ENCODE measurements at places on chromosomes 12 and 14.

GRCh38 chr12:119803381-119803791 lies 73.7 kb downstream of the CIT start:
- DNase-seq = peak; percentile 51

DNA sequence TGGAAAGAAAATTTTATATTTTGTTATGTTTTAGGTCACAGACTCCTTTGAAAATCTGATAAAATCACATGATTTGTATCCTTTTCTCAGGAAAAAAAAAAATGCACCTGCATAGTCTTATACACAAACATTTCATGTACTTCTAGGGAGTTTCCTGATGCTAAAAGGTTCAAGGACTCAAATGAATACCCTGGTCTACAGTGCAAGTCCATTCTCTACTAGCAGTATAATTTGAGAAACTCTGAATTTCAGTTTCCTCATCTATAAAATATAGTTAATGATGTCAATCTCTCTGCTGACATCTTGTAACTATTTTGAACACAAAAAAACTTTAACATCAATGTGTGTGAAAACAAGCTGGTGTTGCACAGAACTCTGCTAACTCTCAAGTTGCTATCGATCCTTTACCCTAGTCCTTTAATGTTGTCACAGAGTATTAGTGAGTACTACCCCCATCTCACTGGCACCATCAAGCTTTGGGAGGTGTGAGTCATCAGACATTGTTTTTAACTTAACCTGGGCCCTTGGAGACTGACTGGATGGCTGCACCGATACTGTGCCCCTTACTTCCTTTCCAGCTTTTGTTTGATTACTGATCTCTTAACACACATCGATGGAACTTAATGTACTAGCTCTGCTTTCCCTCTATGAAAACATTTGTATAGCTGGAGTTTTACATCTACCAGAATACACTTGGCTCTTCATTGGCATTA lies 251.9 kb upstream of the SOX5 start:
- DNase-seq = no peak

GRCh38 chr14:60064491-60065072 lies 27.1 kb upstream of the PCNX4 start:
- DNase-seq = peak; percentile 17

DNA sequence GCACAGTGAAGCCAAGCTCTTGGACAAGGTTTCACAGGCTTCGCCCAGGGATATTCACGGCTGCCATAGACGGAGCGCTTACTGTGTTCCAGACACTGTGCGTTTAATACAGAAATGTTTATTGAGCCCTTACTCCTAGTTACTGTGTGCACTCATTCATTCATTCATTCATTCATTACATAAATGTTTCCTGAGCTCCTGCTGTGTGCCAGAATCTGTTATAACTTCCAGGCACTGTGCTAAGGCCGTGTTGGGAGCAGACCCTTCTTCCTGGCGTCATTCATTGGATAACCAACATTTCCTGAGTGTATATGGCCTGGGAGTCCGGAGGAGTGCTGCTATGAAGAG lies 760 bp upstream of the MED13L start:
- DNase-seq = peak; percentile 17

- no peak for DNase-seq
Observed at GRCh38 chr14:69997849-69998248, 118.6 kb downstream of the SMOC1 start.

- no peak for DNase-seq
Observed at GRCh38 chr12:88179436-88180014, 37.4 kb downstream of the TMTC3 start.

DNA sequence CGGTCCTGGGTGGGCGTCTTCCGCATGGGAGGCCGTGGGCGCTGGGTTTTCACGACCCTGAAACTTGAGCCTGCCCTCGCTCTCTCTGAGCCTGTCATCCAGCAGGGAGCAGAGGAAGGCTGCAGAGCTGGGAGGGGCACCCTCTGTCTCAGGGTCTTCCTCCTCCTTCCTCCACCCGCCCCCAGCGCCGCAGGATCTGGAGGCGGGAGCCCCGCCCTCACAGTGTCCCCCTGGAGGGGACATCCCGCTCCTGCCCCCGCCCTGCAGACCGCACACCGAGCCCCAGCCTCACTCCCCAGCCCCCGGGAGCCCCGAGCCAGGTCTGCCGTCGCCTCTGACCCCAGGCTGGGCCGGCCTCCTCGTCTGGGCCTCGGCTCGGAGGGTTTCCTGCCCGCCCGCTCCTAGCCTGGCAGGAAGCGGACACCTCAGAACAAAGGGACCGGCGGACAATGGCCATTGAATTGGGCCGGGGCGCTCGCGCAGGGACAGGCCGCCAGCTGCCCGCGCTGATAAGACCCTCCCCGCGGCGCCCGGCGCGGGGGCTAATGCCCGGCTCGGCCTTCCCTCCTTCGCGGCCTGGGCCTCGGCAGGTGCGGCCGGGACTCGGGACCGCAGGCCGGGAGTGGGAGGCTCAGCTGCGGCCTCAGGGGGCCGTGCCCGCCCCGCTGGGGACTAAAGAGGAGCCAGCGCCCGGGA lies 15.3 kb upstream of the NUDT14 start:
- no peak for DNase-seq

- no peak for DNase-seq
Observed at GRCh38 chr14:24277606-24278321, 6.4 kb upstream of the RABGGTA start.

DNA sequence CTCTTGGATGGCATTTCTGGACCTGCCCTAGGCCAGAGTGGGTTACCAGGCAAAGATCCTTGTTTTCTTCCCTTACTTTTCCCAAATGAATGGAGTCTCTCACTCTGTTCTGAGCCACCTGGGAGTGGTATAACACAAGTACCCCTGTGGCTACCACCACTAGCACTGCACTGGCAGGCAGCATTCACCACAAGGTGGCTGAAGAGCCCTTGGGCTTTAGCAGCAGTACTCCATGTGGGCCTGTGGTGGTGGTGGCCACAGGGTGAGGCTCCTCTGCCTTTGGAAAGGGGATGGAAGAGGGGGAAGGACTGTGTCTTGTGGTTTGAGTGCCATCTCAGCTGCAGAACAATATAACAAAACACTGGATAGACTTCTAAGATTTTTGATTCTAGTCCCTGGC lies 38.1 kb upstream of the LMNTD1 start:
- DNase-seq = no peak

DNA sequence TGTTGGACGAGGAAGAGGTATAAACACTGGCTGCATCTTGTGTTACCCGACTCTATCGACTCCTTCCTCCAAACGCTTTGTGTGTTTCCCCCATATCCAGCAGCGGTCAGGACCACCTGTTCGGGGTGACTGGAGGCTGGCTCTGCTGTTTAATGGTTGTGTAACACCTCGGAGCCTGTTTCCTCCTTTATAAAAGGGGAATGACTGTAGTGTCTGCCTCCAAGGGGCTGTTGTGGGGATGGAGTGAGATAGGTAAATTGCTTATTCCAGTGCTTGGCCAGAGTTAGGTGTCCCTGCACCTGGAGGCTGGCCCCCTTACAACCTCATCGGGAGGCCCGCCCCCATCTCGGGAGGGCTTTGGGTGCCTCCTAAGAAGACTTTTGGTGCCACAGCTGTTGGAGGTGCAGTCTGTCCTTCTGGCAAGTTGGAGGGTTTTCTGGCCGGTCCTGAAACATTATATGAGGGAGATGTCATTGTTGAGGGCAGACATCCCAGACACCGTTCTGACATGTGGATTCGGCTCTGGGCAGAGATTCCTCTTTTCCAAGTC lies 1.1 kb downstream of the MLXIP start:
- DNase-seq = no peak

DNA sequence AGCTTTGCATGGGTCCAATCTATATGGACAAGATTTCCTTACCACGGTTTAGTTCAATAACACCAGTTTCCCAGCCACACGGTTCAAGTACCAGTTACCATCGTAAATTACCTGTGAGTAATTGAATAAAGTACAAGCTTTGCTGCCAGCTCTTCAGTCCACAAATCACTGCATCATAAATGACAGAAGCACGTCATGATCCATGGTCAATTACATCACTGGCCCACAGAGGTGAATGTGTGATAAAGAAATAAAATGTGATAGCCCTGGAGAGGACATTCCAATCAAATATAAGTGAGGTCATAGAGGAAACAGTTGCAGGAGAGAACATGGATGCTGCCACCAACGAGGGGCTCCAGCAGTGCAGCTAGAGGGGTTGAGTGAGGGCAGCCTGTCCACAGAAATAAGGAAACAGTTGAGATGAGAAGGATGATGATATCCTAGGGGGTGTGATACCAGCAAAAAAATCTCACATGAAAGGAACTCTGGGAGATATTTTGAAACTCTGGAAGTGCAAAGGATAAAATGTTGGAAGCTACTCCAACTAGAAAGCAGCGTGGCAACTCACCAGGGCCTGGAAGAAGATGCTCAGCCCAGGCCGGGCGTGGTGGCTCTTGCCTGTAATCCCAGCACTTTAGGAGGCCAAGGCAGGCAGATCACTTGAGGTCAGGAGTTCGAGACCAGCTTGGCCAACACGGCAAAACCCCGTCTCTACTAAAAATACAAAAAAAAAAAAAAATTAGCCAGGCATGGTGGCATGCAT lies 5.8 kb upstream of the DYNC1H1 start:
- no peak for DNase-seq

DNA sequence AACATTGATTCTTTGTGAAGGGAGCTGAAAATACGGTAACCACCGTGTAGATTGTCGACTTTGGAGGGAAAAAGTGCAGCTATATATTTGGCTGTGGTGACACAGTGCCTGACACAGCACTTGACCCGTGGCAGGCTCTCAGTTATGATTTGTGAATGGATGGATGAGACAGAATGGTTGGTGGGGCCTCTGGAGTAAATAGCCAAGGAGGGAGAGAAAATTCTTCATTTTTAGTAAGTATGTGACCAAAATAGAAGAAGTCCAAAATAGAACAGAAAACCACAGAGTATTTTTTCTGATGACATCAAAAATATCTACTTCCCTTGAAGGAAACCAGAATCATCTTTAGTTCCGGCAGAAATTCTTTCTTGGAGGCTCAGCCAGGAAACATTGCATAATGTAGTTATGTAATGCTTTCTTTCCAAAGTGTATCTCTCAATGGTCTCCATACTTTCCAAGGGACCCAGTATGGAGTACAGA lies 82.0 kb upstream of the WSCD2 start:
- DNase-seq = peak; percentile 91

GRCh38 chr12:25063873-25064628 lies 115.2 kb upstream of the BCAT1 start:
- DNase-seq = no peak

GRCh38 chr12:34402899-34403705 lies 380.8 kb downstream of the ALG10 start:
- no peak for DNase-seq

- DNase-seq = no peak
Observed at GRCh38 chr12:120264086-120264903, 1.2 kb downstream of the PXN start.

DNA sequence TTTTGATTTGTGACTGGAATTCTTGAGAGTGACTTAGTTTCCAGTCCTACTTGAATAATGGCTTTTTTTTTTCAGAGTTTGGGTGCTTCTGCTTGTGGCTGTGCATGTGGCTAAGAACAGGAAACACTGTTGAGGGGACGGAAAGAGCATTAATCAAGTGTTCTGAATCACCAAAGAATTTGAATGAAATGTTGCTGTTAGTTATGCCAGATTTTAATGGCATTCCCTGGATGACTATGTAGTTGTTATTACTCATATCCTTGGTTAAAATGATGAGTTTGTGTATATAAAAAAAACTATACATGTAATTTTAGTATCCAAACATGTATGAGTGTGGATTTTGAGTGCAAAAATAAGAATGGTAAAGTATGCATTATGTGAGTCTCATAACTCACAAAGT lies 347.9 kb downstream of the BCAT1 start:
- DNase-seq = no peak

- no peak for DNase-seq
Observed at GRCh38 chr14:53285821-53286220, 132.7 kb upstream of the DDHD1 start.

- DNase-seq = no peak
Observed at GRCh38 chr12:8612629-8613028, at the start of gene AICDA. Gene AICDA (minus strand): TSS chr12:8612859. CDS start chr12:8612767, 92 bp downstream.

DNA sequence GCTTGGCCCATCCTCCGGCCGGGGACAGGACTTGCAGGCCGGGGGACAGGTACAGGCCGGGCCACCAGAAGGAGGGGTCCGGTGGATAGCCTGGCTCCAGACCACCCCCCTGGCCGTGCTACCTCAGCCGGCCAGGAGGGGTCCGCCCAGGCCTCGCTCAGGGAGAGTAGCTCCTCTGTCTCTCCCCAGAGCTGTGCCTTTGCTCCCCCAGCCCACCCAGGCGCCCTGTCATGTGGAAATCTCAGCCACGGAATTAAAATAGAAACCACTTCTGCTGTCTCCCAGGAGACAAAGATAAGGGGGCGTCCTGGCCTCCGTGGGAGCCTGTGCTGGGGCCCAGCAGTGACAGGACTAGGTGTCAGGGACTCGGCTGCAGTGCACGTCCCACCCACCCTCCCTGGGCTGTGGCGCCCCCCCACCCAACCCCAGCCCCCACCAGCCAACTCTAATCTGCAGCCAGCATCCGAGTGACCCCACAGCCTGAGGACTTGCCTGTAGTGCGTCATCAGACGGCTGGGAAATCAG lies 3.3 kb upstream of the CRIP2 start:
- DNase-seq = no peak

DNA sequence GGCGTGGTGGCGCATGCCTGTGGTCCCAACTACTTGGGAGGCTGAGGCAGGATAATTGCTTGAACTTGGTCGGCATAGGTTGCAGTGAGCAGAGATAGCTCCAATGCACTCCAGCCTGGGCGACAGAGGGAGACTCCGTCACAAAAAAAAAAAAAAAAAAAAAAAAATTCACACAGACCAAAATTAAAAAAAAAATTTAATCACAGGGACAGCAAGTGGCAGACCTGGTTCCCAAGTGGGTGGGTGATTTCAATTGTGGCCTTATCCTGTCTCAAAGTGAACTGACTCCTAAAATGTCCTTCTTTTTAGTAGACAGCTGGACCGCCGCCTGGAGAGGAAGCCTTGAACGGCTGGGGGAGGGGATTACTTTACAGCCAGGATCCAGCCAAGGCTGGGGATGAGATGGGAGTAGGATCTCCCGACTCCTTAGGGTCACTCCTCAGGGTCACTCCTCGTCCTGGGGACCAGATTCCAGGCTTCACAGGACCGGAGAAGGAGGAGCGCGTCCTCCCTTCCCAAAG lies 1.5 kb upstream of the KCNH3 start:
- DNase-seq = no peak

GRCh38 chr14:74574090-74574433 lies 38.0 kb downstream of the LTBP2 start:
- no peak for DNase-seq

GRCh38 chr14:100903672-100904185 lies at the start of gene RTL1:
Gene RTL1 (minus strand): TSS chr14:100903722. CDS start chr14:100884788, 18,934 bp downstream.
- DNase-seq = no peak

- peak; percentile 39 for DNase-seq
Observed at GRCh38 chr14:98682033-98682432, 590.0 kb downstream of the BCL11B start.

DNA sequence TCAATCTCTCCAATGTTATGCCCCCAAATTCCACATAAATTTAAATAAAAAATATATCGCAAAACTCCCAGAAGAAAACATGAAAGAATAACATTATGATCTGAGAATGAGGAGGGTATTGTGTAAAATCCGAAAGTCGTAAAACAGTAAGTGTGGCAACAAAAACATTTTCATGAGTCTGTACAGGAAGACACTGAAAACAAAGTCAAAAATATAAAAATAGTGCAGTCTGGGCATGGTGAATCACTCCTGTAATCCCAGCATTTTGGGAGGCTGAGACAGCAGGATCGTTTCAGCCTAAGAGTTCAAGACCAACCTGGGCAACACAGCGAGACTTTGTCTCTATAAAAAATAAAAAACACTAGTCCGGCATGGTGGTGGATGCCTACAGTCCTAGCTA lies 57.1 kb downstream of the SPTLC2 start:
- DNase-seq = no peak

Measured in skin of body (tissue), 3 donors.